Osteoblast (primary cell): ENCODE measurements at places on chromosomes 1 and 21. TPM values are rescaled to one million over a fixed set of nuclear protein-coding genes. Genes with fewer than 3 reads are reported as not detected.

- no peak overlapping the region for H3K4me3 ChIP-seq
- no peaks in the 10 kb centered on the region for H3K36me3 ChIP-seq
- peaks cover 2% of the 10 kb centered on the region for H3K4me1 ChIP-seq
- no peak for DNase-seq
Observed at GRCh38 chr1:230749150-230749549, 2.0 kb downstream of the CAPN9 start.

GRCh38 chr1:87180682-87181081, 148.0 kb upstream of the LMO4 start:
- no peak overlapping the region for H3K4me3 ChIP-seq
- DNase-seq: no peak
- H3K27me3 ChIP-seq: peaks cover 7% of the 10 kb centered on the region
- H3K27ac ChIP-seq: no peak overlapping the region

DNA sequence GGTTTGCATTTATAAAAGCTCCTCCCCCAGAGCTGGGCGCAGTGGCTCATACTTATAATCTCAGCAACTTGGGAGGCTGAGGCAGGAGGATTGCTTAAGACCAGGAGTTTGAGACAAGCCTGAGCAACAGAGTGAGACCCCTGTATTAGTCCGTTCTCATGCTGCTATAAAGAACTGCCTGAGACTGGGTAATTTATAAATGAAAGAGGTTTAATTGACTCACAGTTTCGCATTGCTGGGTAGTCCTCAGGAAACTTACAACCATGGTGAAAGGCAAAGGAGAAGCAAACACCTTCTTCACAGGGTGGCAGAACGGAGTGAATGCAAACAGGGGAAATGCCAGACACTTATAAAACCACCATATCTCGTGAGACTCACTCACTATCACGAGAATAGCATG, 52.5 kb downstream of the ZNF684 start:
- H3K4me1 ChIP-seq: peaks cover 18% of the 10 kb centered on the region
- H3K36me3 ChIP-seq: no peaks in the 10 kb centered on the region
- DNase-seq: no peak
- no peak overlapping the region for H3K27ac ChIP-seq

DNA sequence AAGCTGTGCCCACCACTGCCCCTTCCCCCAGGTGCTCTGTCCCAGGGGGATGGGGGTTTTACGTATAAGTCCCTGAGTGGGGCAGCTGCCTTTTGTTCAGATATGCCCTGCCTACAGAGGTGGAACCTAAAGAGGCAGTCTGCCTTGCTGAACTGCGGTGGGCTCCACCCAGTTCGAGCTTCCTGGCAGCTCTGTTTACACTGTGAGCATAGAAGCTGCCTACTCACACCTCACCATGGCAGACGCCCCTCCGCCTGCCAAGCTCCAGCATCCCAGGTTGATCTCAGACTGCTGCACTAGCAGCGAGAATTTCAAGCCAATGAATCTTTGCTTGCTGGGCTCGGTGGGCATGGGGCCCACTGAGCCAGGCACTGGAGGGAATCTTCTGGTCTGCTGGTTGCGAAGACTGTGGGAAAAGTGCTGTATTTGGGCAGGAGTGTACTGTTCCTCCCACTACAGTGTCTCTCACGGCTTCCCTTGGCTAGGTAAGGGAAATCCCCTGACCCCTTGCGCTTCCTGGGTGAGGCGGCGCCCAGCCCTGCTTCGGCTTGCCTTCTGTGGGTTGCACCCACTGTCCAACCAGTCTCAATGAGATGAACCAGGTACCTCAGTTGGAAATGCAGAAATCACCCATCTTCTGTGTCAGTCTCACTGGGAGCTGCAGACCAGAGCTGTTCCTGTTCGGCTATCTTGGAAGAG, 17.6 kb upstream of the RWDD3 start:
- no peaks in the 10 kb centered on the region for H3K36me3 ChIP-seq
- no peaks in the 10 kb centered on the region for H3K4me1 ChIP-seq
- no peak overlapping the region for H3K4me3 ChIP-seq
- H3K27me3 ChIP-seq: peaks cover 4% of the 10 kb centered on the region

The CBR1 gene
- 69.0 and 73.5 TPM in 2 replicates for total RNA-seq

The SLC22A15 gene
- 14.5 and 16.2 TPM in 2 replicates for total RNA-seq

The ZC3H11A gene
- 109 and 128 TPM in 2 replicates for total RNA-seq
